NB4 (cell line): ENCODE measurements at places on chromosomes 5 and 9.
A peak's percentile ranks its signal among the peaks of the same experiment; 100 is the strongest.

- DNase-seq = no peak
These were observed 9.0 kb upstream of the MOB3B start for GRCh38 chr9:27538647-27539046.

- DNase-seq = peak; percentile 18
These were observed 162.7 kb downstream of the ZNF608 start for GRCh38 chr5:124583469-124584350.

GRCh38 chr9:89448381-89448780 lies 49.5 kb downstream of the SEMA4D start:
- no peak for DNase-seq

DNA sequence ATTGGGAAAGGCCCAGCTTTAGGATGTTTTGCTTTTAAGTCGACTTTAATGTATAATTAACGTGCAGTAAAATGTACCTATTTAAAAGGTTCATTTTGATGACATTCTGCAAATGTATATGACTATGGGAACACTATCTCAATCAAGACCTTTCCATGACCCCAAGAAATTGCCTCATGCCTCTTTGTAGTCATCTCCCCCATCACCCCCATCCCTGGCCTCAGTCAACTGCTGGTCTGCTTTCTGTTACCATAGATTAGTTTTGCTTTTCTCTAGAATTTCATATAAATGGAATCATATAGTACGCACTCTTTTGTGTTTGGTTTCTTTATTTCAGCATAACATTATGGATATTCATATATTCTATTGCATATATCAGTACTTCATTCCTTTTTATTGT lies 80.7 kb upstream of the C9orf72 start:
- DNase-seq = no peak

- no peak for DNase-seq
These were observed 44.0 kb downstream of the OTULIN start for GRCh38 chr5:14708551-14708950.

DNA sequence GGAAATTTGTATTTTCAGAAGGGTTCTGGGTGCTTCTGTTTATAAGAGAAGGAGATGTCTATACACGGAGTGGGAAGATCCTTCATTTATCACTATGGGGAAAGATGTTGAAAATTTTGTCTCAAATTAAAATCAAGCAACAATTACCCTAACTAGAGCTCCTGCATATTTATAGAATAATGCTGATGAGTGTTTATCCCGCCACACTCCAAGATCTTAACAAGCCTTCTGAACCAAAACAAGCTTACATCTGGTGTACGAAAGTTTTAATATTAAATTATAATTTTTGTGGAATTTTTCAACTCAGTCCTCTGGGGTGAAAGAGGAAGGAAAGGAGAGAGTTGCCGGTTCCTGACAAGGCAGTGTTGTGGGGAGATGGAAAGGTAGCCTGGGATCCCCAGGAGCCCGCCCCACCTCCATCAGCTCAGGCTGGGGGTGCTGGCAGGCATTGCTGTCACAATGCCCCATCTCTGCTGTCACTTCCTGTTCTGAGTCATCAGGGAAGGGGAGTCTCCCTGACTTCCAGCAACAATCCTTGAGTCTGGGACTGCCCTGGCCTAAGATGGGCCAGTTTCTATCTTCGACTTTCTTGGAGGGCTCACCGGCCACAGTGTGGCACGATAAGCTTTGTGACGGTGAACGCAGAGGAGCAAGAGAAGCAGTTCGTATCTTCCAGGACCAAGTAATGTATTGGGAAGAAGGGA lies 64.5 kb downstream of the ERAP1 start:
- DNase-seq = peak; percentile 43

DNA sequence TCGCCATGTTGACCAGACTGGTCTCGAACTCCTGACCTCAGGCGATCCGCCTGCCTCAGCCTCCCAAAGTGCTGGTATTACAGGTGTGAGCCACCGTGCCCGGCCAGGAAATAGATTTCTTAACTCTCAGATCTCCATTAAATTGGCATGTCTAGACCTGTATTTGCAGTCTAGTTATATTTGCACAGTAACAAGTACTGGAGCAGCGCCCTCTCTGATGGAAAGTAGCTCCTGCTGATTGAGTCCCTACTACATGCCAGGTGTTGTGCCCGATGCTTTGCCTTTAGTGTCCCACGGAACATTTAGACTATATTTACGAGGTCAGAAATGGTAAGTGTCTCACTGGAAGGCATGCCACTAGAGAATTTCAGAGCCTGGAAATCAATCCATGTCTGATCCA lies 15.8 kb upstream of the TMED9 start:
- no peak for DNase-seq

DNA sequence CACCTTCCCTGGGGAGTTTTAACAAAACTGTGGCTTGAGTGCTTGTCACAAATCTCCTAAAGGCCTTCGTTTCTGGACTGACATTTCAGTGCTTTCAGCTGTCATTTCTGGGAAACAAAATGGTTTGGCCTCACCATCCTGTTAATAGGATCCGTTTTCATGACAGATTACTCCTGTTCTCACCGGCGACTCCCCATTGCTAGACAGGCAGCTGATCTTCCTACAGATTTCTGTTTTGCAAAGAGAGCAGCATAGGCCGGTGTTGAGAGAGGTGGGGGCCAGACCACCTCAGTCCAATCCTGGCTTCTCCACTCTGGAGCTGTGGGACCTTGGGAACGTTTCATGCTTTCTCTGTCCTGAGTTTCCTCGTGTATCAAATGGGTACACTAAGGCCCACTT lies 75.5 kb upstream of the OTULINL start:
- no peak for DNase-seq

DNA sequence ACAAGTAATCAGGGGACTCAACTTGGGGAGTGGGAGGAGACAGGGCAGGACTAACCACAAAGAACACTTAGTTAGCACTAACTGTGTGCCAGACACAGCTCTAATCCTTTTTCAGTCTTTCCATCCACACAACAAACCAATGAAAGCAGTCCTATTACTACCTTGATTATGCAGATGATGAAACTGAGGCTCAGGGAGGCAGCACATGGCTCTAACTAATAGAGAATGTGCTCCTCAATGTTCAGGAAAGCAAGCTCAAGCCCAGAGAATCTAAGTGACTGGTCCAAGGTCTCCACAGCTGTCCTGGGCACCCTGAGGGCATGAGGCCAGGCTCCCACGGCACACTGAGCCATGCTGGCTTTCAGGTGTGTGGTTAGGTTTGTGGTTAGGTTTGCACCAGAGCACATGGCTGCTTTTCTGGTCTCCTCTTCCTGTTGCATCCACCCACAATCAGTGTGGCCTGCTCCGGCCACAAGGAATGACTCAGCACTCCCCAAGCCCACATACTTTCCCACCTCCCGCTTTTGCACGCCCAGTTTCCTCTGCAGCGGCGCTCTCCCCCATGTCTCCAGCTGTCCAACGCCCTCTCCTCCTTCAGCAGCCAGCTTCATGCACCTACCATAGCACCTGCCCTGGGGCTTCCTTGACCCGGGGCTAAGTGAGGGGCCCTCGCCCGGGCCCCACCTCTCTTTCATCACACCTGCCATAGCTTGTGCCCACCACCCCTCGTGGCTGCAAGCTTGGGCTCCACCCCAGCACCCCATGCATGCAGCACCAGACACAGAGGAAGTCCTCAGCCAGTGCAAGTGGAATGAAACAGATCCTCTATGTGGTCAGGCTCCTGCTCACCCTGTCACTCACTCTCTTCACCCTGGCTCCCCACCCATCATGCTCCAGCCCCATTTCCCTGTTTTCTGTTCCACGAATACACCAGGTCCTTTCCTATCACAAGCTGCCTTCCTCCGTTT lies 133.1 kb downstream of the GABBR2 start:
- DNase-seq = peak; percentile 97
